ENCODE measurements at places on chromosomes 1 and 21. TPM values are rescaled to one million over a fixed set of nuclear protein-coding genes. Genes with fewer than 3 reads are reported as not detected.

- DNase-seq: no peak
Observed at GRCh38 chr1:5847013-5847659, 145.1 kb downstream of the NPHP4 start.

DNA sequence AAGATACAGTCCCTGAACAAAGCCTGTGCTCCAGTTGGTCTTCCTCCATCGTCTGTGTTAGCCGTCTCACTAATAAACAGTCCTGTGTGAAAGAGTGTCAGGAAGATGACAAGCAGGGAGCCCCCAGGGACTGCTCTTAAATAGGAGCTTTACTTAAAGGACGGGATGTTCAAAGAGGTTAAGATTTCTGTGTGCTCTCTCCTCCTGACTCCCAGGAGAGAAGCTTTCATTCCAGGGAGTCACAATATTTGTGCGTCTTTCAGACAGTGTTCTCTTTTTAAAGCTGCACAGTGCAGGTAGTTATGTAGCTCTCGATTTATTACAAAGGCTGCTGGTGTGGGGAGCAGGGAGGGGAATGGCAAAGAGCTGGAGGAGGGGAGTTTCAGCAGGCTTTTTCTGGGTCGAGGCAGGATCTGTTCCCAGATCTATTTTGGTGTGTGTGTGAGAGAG is 43.5 kb downstream of the STYXL2 start:
- peak; percentile 23 for DNase-seq

GRCh38 chr1:162676087-162676486 is 43.8 kb downstream of the DDR2 start:
- DNase-seq: peak; percentile 58

GRCh38 chr1:206634365-206635079 is 814 bp upstream of the DYRK3 start:
- DNase-seq: peak; percentile 93

DNA sequence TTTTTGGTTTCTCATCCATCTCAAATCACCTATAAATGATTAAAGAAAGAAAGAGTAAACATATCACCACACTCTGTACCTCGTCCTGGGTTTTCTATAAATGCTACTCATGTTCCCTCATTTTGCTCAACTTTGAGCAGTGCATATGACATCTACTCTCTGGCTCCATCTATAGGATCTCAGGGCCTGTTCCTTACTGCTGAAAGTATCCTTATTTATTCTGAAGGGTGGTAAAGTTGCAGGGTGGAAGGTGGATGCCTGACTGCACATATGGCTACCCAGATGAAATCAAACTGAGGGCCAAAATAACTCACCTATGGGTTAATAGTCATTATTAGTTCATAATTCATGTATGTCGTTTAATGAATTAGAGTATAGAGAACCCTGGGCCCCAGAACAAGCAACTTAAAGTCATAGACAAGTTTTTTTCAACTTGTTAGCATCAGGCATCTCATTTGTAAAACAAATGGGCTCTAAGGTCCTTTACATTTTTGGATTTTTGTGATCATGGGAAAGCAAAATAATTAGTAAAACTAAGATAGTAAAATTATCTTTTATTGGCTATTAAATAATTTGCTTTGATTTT is 46.5 kb downstream of the NCF2 start:
- peak; percentile 62 for DNase-seq

DNA sequence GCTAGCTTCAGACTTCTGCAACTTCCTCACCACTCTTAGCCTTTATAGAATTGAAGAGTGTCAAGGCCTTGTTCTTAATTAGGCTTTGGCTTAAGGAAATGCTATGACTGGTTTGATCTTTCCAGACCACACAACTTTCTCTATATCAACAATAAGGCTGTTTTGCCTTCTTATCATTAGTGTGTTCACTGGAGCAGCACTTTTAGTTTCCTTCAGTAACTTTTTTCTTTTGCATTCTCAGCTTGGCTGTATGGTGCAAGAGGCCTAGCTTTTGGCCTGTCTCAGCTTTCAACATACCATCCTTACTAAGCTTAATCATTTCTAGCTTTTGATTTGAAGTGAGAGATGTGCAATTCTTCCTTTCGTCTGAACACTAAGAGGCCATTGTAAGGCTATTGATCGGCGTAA is 8.6 kb downstream of the PRKACB start:
- no peak for DNase-seq

GRCh38 chr1:204962742-204963632 is 80.0 kb upstream of the CNTN2 start:
- DNase-seq: no peak

GRCh38 chr1:1926886-1927660 is 8.0 kb upstream of the TMEM52 start:
- DNase-seq: no peak

- no peak for DNase-seq
Observed at GRCh38 chr21:34647555-34647954, 21.2 kb upstream of the CLIC6 start.

- DNase-seq: no peak
Observed at GRCh38 chr1:209455661-209456358, 127.7 kb upstream of the CAMK1G start.

- DNase-seq: peak; percentile 75
Observed at GRCh38 chr1:208243967-208244916, at the start of gene PLXNA2. Gene PLXNA2 (minus strand): TSS chr1:208244384. CDS start chr1:208217922, 26,462 bp downstream.

GRCh38 chr1:183945428-183946319 is 91.9 kb downstream of the COLGALT2 start:
- DNase-seq: peak; percentile 82

DNA sequence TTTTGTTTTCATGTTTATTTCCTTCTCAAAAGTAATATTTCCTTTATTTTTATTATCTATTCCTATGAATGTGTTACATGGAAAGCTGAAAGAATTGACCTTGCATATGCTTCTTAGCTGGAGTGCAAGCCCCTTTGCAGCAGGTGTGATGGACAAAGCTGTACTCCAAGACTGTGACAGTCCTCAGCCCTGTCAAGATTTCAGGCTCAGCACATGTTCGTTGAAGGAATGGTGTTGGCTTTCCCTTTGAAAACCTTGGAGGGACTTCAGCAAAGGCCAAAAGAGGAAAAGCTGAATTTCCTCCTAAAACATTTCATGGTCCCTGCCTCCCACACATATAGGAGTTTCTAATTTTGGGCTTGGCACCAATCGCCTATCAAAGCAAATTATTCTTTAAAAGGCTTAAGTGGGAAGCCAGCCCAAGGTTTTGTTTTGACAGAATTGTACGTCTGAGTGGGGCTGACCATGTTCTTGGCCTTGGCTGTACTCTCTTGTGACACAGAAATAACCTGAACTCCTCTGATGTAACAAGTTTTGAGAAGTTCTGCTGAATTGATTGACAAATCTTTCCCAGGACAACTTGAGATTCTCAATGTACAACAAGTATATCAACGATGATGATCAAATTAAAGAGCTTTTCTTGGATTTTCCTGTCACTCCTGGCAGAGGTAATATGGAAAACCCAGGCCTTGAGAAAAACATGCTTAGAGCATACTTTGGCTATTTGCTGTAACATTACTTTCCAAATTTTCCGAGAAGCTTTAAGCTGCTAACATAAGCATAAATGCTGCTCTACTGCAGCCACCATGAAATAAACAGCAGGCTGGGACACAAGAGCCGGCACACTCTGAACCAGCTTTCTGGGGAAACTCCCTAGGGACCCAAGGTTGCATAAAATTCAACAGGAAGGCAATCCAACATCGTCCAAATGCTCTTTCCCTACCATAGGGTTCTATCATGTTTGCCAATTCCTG is 135.7 kb upstream of the ZNF648 start:
- DNase-seq: no peak

GRCh38 chr1:245768596-245768995 is 613.8 kb downstream of the KIF26B start:
- DNase-seq: peak; percentile 14

DNA sequence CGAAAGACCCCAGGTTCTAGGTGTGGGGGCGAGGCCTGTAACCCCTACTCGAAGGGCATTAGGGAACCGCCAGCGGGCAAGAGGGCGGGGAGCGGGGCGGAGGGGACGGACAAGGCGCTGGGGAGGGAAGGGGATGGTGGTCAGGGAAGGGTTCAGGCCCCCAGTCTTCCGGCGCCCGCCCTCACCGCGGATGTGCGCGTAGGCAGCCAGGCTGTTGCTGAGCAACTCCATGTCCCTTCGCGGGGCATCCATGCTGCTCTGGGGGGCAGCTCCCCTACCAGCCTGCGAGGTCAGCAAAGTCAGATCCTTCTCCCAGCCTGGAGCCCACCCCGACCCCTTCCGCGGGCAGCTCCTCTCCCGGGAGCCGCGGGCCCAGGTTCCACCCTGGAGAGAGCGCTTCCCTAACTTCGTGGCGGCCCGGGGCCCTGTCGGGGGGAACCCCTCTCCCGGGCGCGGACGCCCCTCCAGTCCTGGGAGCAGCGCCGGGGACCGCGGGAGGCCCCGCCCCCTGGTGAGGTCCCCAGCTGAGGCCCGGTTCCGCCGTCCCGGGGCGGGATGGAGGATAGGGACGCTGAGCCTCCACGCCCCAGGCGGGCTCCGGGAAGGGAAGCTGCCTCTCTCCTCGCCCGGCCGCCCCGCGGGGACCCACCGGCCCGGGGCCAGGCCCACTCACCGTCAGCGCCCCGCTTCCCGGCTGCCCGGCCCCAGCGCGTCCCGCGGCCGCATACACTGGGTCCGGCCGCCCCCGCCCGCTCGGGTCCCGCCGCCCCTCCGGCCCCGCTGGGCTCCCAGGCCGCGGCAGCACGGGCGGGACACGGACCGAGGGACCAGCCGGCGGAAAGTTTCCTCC is 434 bp downstream of the EVA1B start:
- peak; percentile 42 for DNase-seq

- DNase-seq: no peak
Observed at GRCh38 chr1:104987210-104987609, 1237.5 kb downstream of the AMY1C start.

DNA sequence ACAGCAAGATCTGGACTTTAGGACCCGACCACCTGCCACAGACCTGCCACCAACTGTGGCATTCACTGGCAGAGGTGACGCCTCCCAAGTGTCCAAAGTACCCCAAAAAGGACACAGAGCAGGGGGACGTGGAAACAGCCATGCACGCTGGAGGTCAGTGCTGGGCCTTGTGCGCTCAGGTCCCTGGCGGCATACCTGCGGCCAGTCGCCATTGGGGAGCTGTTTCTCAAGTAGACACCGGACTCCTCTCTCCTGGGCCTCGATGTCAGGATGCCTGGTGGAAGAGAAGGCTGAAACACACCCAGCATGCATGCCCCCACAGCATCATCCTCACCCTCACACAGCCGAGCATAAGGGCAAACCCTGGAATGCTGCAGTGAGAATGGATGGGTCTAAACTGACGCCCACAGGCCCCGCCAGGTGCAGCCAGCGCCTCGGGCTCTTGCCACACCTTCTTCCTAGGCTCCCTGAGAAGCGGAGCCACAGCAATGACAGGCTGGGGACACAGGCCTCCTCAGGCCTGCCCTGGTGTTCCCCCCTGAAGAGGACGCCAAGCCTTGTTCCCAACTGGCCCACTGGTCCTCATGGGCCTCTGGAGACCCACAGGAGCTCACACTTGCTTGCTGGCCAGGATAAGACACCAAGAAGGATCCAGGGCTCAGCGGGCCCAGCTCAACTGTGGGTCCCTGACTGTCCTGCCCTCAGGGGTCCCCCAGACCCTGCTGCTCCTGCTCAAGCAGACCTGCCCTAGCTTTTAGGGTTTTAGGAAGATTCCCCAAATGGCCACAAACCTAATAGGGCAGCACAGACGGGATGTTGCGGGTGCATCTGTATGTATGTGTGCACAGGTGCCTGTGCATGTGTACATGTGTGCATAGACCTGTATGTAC is 7.7 kb upstream of the SPATC1L start:
- DNase-seq: no peak

DNA sequence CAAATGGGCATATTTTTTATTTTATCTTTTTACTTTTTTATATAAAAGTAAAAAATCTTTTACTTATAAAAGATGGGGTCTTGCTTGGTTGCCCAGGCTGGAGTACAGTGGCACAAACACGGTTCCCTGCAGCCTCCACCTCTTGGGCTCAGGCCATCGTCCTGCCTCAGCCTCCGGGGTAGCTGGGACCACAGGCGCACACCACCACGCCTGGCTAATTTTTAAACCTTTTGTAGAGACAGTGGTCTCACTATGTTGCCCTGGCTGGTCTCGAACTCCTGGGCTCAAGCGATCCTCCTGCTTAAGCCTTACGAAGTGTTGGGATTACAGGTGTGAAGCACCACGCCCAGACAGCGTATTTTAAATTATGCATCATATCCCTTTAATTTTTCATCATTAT is 986 bp downstream of the H6PD start:
- DNase-seq: no peak

GRCh38 chr1:19338323-19338762 is 26.2 kb downstream of the SLC66A1 start:
- no peak for DNase-seq

DNA sequence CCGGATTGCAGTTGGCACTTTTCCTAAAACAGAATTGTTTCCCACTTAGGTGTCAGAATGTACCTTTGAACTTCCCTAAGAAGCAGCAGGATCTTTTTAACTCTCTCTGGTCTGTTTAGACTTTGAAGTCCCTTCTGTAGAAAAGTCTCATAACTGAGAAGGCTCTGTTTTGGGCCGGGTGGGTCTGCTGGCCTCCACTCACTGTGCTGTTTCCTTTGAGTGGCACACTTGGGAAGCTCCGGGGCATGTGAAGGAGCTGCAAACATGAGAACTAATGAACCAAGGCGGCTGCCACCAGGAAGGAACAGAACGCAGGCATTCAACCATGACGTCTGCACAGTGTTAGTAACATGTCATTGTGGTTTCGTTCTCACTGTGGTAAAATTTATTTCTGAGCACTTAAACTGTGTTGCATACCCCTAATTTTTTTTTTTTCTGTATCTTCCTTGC is 19.5 kb upstream of the NCMAP start:
- no peak for DNase-seq

DNA sequence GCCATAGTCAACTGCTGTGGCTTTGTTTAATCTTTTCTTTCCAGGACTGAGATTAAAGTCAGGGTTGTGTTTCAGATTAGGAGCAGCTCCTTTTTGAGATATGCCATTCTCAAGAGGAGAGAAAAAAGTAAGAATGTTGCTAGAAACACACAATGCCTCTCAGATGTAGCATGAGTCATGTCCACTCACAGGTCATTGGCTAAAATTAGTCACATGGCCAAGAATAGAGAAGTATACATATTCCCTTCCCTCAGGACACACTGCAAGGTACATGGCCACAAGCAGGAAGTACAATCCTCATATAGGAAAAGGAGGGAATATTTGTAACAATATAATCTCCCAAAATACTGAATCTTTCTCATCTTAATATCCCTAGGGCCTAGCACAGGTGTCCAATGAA is 141.9 kb upstream of the PTBP2 start:
- DNase-seq: peak; percentile 24

GRCh38 chr1:74324684-74325448 is 89.7 kb downstream of the TNNI3K start:
- DNase-seq: no peak

The KRTAP11-1 gene
- total RNA-seq: not detected

The ATP6V1G3 gene
- total RNA-seq: not detected

The ADGRB2 gene
- total RNA-seq: 22.6 TPM

The SLC45A3 gene
- total RNA-seq: 5.6 TPM

The PAX7 gene
- not detected for total RNA-seq

The AVPR1B gene
- total RNA-seq: not detected

The HRNR gene
- total RNA-seq: not detected

The UMODL1 gene
- total RNA-seq: not detected

The OR2M3 gene
- not detected for total RNA-seq

The WNT3A gene
- not detected for total RNA-seq

The C1orf56 gene
- total RNA-seq: 4.7 TPM

The DHRS3 gene
- 1.6 TPM for total RNA-seq
